ENCODE measurements at places on chromosomes 6 and 20.

GRCh38 chr6:168133168-168133561 lies 54.2 kb upstream of the FRMD1 start:
- DNase-seq: no peak

DNA sequence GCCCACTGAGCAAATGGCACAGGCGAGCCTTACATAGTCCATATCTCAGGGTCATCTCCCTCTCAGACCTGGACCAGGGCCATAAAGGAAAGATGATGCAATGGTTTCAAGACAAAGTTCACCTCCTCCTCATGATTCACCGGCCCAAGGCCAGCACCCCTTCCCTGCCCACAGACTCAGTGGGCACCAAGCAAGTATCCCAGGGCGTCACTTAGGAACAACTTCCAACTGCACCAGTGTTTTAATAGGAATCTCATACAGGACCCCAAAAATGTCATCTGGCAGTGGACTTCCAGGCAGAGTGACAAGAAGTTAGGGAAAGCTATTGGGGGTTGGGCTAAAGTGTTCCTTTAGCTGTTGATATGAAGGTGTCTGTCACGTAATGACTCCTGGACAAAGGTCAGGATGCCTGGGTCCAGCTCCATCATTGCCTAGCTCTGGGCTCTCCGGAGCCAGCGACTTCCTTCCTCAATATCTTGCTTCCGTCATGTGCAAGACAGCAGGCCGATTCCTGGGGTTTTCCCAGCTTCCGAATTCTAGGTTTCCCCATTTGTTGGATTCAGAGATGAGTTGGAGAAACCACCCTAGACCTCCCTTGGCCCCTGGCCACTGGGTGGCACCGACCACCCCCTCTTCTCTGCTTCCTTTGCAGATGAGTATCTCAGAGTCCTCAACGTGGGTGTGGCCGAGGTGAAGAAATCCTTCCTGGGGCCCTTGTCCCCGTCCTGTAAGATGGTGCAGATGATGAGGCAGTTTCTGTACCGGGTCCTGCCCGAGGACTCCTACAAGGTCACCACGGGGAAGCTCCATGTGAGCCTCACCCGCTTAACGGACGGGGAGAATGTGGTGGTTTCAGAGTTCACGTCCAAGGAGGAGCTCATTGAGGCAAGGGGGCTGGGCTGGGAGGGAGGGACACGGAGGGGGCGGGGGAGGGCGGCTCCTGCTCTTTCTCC lies 21.1 kb downstream of the PNPLA1 start:
- DNase-seq: no peak

- no peak for DNase-seq
Observed at GRCh38 chr6:32492351-32492750, 37.7 kb downstream of the HLA-DRB5 start.

- no peak for DNase-seq
Observed at GRCh38 chr6:6788394-6789032, 200.0 kb downstream of the LY86 start.

DNA sequence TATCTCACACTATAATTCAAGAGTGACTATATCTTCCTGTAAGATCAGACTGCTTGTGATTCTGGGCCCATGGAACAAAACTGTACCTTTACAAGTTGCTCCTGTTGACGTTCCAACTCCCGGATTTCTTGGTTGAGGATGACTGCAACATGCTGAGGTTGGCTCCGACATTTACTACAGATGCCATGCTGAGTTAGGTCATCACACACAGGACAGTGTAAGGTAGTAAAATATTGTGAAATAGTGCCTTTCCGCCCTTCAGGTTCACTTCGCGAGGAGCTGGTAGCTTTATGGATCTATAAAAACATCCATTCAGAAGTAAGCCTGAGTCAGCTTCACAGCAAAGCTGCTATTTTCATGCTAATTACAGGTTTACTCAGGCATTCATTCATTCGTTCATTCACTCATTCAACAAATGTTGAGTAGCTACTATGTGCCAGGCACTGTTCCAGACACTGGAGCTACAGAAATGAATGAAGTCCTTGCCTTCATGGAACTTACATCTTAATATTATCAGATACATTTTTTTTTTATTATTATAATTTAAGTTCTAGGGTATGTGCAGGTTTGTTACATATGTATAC lies 175.7 kb downstream of the REV3L start:
- DNase-seq: no peak

DNA sequence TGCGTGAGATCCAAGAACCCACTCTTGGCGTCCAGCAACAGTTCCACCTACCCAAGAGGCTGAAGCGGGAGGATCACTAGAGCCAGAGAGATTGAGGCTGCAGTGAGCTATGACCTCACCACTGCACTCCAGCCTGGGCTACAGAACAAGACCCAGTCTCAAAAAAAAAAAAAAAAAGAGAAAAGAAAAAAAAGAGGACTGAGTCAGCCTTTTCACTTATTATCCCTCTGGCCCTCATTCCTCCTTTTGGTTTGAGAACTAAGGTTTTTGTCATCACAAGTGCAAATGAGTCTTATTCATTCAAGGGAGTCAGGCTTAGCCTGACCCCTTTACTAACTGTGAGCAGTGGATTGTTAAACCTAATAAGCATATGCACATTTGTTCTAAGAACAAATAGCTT lies 37.9 kb upstream of the JARID2 start:
- no peak for DNase-seq

DNA sequence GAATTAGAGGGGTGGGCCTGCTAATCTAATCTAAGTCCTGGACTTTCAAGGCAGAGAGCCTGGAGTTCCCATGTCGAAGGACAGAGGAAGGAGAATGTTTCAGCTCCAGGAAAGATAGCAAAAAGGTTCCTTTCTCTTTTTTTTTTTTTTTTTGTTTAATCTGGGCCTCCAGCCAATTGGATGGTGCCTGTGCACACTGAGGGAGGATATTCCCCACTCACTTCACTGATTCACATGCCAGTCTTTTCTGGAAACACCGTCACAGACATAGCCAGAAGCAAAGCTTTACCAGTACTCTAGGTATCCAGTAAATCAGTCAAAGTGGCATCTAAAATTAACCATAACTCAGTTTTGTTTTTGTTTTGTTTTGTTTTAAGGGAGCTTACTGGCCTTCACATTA lies 721.1 kb downstream of the TENT5A start:
- no peak for DNase-seq

- DNase-seq: no peak
Observed at GRCh38 chr6:169829786-169830185, 78.4 kb downstream of the ERMARD start.

GRCh38 chr6:117397536-117398227 lies 28.1 kb downstream of the ROS1 start:
- DNase-seq: no peak

GRCh38 chr6:98566126-98566525 lies 268.2 kb upstream of the POU3F2 start:
- no peak for DNase-seq

DNA sequence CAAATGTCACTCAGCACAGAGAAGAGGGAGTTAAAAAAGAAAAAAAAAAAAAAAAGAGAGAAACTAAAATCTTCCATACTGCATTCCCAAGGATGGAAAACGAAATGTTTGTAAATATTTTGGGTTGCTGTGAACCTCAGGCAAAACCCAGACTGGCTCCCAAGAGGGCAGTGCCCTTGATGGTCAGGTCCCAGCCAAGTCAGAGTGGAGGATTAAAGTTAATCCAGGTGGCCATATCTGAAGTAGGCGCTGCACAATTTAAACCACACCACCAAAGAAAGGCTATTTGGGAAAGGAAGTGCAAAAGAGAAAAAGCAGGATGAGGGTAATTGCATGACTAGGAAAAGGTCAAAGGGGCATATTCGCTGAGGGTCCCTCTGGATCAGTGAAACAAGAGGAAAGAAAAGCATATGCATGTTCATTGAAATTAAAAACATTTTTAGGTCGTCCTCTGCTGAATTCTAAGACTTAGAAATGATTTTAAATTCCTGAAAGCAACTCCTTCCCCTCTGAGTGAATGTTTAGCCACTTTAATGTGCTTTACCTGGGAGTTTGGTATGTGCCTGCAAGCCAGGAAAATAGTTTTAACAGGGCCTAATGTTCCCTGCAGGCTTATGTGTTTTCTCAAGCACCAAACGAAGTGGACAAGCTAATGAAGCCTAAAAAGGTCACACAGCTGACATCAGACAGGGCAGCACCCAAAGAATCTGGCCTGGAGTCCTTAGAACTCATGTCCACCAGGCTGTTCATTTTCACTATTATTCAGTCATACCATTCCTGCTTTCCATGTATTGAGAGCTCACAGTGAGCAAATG lies 159.1 kb downstream of the HACE1 start:
- no peak for DNase-seq

DNA sequence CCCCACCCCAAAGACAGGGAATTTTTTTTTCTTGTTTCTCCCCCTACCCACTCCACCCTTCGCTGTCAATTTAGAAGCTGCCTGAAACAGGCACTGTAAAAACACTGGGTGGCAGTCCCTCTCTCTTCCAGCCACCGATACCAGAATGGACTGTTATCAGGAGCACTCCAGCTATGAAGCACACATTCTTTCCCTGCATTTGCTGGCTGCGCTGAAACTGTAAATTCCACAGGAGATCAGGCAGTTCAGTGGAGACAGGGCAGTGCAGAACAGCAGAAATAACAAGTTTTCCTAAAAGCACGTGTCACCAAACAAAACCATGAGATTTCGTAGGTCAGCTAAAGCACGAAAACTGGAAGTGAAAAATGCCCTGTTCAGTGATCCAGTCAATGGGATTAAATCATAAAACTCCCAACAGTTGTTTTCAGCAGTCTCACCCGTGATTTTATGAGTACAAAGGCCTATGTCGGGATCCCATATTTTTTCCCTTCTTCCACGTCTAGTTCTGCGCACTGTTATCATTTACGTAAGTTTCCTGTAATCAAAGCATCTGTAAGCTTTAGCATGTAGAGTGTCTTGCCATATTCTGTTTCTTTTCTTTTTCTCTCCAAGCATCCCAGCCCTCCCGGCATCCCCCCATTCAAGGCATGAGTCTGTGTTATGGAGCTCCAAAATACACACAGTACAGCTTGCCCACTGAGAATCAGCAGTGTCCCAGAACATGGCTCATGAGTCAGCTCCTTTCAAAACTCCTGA lies 359.9 kb upstream of the EPHA7 start:
- no peak for DNase-seq

DNA sequence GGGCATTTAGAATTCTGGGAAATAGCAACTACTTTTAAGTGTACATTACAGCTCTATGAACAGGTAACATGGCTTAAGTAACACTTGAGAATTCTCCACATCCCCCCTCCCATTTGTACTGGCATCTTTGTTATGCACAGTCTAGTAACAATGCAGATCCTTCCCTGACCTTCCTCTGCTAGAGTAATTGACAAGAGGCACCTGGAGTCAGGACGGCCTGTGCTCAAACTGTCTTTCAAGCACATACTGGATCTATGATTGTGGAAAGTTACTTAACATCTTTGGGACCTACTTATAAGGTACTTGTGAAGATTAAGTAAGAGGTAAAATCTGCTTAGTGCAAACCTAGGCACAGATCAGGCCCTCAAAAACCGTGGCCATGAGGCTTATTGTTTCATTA lies 21.9 kb upstream of the GSTA3 start:
- DNase-seq: no peak

DNA sequence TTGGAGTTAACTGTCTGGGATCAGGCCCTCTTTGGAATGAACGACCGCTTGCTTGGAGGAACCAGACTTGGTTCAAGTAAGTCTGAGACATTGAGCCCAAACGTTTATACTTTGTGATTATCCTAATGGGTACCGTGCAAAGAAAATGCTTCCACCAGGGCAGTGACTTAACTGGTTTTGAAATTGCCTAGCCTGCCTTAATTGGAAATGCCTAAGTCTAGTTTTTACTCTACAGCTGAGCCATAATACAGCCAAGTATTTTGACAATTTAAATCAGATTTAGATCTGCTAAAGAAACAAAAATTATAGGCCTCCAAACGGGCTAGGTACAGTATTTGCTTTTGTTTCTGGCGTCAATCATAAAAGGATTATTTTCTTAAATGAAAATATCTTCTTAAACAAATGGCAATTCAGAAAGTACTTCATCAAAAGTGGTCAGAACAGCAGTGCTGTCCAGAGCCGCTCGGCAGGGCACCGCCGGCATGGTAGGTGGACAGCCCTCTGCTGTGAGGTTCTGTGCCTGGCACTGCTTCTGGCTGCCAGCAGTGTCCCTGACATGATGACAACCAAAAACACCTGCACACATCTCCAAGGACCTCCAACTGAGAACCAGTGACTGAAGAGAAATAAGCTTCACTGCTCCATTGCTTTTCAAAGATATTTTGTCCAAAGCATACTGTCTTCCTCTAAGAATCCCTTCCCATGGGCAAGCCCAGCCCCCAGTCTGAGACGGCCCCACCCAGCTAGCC lies 55.6 kb downstream of the EZR start:
- no peak for DNase-seq

DNA sequence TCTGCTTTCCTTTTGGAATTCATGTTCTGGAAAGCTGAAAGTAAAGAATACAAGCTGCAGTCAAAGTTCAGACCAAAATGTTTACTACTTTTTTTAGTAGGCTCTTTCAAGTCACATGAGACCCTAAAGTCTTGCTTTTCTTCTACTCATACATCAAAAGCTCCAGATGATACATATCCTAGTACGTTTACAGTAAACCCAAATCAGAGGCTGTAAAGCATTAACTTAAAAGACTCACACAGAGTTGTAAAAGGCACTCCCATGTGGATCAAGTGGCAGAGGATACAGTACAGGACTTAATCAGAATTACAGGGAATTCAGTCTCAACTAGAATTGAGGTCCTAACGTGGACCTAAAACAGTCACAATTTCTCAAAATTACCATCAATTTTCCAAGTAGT lies 40.7 kb downstream of the STK38 start:
- DNase-seq: no peak

All from CD8-positive, alpha-beta memory T cell (primary cell).